ENCODE measurements at places on chromosomes 7 and 10.

DNA sequence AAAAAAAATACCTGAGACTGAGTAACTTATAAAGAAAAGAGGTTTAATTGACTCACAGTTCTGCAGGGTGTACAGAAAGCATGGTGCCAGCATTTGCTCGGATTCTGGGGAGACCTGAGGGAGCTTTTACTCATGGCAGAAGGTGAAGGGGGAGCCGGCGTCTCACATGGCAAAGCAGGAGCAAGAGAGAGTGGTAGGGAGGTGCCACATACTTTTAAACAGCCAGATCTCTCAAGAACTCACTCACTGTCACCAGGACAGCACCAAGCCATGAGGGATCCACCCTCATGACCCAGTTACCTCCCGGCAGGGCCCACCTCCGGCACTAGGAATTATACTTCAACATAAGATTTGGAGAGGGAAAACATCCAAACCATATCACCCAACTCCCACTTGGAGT, 25.8 kb downstream of the MSRB2 start:
- no peak for DNase-seq

- no peak for DNase-seq
Observed at GRCh38 chr7:12303062-12303461, 92.0 kb downstream of the TMEM106B start.

- DNase-seq, result no peak
Observed at GRCh38 chr7:726854-727103, 280 bp downstream of the DNAAF5 start.

GRCh38 chr7:35286986-35287385, 33.1 kb upstream of the TBX20 start:
- no peak for DNase-seq

DNA sequence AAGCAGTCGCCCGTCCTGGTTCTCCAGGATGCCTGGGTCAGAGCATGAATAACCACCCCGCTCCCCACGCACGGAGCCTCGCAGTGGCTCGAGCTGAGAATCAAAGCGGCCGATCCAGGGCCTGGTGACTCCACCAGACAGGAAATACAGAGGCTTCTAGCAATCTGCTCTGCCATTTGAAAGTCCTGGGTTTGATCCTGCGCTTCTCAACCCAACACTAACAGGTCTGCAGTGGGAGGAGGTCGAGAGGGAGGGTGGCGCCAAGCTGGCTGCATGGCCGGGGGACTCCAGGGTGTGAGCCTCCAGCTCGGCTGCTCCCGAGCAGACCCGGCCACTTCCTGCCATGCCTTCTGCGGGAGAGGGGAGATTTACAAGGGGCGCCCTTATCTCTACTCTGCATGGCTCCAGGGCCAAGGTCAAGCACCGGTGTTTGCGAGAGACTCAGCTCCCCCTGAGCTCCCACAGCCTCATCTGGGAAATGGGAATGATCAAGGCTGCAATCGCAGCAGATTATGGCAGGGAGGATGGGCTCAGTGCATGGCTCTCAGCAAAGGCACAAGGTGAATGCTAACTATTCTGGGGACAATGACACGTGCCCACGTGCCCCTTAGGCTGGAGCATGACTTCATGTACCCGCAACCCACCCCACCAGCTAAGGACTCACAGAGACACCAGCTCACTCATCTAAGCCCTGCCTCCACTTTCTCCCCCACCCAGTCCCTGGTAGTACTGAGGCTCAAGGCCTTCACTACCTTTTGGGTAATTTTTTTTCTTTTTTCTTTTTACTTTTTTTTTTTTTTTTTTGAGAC, 73.9 kb upstream of the TNRC18 start:
- DNase-seq, result no peak

GRCh38 chr10:119478111-119478802, 64.3 kb downstream of the RGS10 start:
- no peak for DNase-seq

DNA sequence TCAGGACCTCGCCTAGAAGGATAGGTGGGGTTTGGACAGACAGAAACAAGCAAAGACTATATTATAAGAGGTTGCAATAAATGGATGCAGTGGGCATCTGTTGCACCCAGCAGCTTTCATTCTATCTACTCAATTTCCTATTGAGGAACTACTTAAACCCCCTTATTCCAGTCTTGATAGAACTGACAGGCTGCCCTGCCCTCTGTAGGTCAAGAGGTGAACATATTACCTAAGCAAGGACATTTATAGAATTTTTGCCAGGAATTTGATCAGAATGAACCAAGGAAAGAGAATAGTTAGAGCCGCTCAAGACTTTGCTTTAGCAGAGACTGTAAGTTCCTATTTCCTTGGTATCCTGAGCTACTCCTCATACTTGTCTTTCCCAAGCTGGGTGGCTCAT, 9.5 kb downstream of the VTI1A start:
- DNase-seq, result no peak

- DNase-seq, result no peak
Observed at GRCh38 chr7:72924386-72924732, 536 bp upstream of the POM121 start.

DNA sequence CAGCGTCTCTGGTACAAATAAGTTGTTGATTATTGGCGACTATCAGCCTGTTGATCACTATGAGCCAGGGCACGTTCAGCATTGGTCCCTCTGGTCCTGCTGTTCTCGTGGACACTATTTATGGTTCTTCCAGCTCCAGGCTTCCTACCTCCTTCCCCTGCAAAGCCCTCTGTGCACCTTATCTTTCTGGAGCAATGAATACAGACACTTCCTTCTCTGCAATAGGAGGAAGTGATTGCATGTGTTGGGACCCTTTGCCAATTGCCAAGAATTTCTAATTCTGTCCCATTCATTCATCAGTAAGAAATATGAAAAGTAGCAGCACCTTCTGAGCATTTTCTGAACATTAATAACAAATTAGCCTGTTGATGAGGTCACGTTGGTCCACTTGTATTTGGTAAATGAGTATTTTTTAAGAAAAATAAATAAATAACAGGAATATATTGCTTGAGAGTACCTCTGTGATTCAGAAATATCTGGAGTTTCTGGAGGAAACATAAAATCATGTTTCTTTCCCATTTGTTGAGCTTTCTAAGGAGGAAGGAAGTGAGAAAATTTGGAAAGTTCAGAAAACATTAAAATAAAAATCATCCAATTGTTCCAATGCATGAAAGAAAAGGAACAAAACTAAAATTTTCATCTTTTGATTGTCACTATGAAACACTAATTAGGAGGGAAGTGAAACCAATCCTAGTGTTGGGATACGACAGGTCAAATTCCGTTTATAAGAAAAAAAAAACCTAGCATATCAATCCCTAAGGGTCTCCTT, 259.1 kb upstream of the KLF6 start:
- no peak for DNase-seq

DNA sequence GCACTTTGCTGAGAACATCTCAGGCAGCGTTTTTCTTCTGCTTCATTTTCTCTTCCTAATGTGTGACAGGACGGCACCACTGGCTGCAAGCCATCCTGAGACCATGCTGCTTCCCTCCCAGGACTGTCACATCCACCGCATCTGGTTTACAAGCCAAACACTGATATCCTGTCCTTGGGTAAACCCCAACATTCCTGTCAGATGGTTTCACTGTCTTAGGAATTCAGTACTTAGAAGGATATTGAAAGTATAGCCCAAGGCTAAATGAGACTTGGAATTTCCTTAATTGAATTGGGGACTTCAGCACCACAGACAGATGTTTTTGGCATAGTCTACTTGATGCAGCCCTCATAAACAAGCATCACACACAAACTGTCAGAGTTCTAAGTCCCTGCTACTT, 74.2 kb upstream of the PLXNA4 start:
- no peak for DNase-seq

All from RPMI8226 (cell line).